ENCODE measurements at places on chromosomes 2 and 18.

- DNase-seq: no peak
Measured at GRCh38 chr2:82641598-82642180, 1817.4 kb downstream of the SUCLG1 start.

DNA sequence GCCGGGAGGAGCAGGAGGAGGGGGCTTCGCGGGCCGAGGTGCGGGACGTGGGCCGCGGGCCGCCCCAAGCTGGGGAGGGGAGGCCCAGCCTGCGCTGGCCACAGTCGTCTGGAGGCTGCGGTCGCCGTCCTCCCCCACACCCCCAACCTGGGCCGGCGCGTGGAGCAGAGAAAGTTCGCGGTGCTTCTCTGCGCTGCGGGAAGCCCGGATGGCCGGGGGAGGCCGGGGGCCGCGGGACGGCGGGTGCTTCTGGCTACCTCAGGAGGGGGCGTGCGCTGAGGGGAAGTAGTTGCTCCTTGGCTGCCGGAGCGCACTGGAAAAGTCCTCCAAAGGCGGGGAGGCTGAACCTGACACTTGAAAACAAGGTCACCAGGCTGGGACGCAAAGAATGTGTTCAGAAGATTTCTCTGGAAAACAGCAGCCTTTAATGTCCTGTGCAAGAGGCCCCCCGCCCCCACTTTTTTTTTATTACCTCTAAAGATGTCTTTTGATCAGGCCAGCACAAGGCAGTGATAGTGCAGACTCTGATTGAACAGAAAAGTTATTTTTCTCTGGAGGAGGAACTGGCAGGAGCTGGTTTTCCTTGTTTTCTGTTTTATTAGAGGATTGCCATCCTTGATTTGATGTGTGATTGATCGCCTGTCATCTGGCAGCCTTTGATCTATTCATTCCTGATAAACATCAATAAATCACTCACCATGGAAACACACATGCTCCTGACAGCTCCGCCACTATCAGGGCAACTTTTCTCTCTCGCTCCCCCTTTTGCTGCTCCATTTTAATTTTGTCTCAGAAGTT is 1.6 kb downstream of the TSHZ1 start:
- no peak for DNase-seq

DNA sequence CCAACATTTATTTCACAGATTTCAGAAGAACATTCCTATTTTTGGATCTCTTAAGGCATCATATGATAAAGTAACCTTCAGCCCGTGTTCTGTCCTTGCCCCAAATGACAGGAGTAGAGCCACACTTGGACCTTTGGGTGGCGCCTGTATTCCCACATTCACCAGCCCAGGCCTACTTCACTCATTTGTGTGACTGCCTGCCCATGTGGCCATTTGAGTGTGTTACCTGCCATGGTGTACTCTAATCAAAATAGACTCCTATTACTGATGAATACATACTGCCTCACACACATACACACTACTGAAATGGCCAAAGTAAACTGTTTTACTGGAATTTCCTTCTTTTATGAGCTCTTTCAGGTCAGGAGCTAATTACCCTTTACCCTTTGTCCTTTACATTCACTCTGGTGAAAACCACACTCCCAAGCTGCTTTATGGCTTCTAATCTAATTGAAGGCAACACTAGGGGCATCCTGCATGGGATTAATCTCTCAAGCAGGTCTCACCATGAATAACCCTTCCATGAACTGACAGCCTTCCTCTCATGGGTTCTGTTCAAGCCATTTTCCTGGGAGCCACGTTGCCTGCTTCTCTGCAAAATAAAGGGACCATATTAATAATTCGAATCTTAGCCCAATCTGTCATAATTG is 271.0 kb upstream of the GALNT5 start:
- no peak for DNase-seq

DNA sequence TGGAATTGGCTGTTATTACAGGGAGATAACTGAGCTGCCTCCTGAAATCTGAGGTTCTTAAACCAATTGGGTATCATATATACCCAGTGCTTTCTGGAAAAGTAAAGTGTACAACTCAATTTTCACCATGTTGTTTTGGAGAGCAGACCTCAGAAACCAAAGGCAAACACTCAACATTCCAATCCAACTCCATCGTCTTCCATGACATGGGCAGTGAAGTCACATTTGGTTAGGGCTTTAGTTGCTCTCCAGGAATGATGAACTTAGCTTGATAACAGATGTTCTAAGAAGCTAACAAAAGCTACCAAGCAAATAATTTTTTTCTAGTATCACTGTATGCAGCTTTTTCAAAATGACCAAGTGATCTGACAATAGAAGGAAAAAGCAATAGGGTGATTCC is 107.0 kb upstream of the SLC35G4 start:
- DNase-seq: no peak

- DNase-seq: no peak
Measured at GRCh38 chr18:1797235-1797634, 774.1 kb downstream of the METTL4 start.

GRCh38 chr2:46232860-46233259 is 64.3 kb upstream of the EPAS1 start:
- no peak for DNase-seq
